ENCODE measurements at places on chromosomes 12 and 14.
A peak's percentile ranks its signal among the peaks of the same experiment; 100 is the strongest.

GRCh38 chr12:32002848-32003493 lies 43.8 kb downstream of the RESF1 start:
- DNase-seq, result peak; percentile 20

DNA sequence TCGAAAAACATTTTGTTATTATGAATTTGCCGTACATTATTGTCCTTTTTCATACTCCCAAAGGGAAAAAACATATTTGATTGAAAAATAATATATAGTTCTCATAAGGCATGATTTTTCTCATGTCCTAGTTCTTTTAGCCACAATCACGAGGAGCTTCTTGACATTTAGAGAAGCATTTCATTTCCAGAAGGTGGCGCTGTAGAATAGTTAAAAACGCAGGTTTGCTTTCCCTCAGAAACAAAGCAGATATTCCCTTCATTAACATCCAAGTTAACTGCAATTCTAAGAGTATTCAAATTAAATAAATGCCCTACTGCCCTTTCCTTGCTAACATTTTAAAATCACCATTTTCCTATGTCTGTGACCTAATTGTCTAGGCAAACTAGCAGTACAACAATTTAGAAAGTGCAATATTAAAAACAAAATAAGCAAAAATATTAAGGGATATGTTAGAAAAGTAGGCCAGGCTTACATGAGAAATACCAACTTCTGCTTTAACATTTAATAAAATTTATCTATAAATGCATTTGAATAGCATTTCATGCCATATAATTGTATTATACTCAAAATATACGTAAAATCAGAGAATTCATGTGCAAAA lies 10.9 kb upstream of the PIK3C2G start:
- DNase-seq, result peak; percentile 68

- DNase-seq, result peak; percentile 73
These were observed 33.7 kb downstream of the CPM start for GRCh38 chr12:68899251-68899771.

DNA sequence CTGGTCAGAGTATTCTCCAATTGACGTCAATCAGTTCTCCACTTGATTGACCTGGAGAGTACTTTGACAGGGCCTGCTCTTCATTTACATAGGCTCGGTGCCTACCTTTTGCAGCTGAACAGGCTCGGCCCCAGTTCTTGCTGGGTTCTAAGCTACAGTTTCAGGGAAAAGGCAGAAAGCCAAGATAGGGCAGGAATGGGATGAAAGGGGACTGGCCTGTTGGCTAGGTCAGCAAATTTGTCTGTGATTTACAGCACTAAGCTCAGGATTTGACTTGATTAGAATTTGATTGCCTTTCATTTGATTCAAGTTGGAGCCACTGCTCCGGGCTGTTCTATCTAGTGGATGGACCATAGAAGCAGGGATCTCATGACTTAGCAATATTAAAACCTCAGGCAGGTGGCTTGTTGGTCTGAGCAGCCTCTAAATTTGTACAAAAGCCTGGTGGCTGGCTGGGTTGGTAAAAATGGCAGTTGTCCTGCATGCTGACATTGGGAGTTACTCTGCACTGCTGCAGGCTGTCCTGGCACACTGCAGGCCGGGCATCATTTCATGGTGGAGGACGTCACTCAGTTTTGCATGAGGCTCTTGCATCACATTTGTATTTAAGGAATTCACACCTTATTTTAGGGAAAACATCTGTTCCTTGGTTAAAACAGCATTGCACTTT lies 71.8 kb downstream of the BICD1 start:
- no peak for DNase-seq

- peak; percentile 51 for DNase-seq
These were observed 16.7 kb downstream of the KMT2D start for GRCh38 chr12:49043856-49044258.

- peak; percentile 11 for DNase-seq
These were observed 57.7 kb downstream of the WDR20 start for GRCh38 chr14:102197317-102197853.

GRCh38 chr12:3200814-3201233 lies 123.6 kb downstream of the TSPAN9 start:
- no peak for DNase-seq

GRCh38 chr14:29486132-29486531 lies 441.5 kb downstream of the PRKD1 start:
- DNase-seq, result no peak

- DNase-seq, result peak; percentile 77
These were observed 11.6 kb downstream of the TMEM30B start for GRCh38 chr14:61269321-61270083.

GRCh38 chr14:50734950-50735695 lies 67.0 kb upstream of the SAV1 start:
- DNase-seq, result no peak

GRCh38 chr14:59997449-59997848 lies 77.5 kb downstream of the LRRC9 start:
- DNase-seq, result no peak

DNA sequence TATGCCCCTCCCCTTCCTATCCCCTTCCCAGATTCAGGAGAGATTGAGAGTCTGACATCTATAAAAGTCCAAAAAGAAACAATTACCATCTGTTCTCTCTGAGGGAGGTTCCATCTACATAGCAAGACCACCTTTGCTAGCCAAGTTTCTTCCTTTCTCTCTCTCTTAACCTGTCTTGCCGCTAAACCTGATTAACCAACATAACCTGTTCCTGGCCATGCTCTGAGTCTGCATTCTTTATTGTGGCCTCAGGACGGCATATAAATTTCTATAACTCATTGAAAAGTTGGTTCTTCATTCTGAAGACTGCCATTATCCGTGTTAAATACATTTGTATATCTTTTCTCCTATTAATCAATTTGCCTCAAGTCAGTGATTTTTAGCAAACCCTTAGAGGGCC lies 594.0 kb downstream of the KCNH5 start:
- no peak for DNase-seq

GRCh38 chr12:113232840-113233585 lies 11.7 kb downstream of the TPCN1 start:
- peak; percentile 68 for DNase-seq

GRCh38 chr14:64818151-64818550 lies 61.6 kb downstream of the SPTB start:
- DNase-seq, result no peak
